ENCODE measurements at places on chromosomes 1 and 21.

DNA sequence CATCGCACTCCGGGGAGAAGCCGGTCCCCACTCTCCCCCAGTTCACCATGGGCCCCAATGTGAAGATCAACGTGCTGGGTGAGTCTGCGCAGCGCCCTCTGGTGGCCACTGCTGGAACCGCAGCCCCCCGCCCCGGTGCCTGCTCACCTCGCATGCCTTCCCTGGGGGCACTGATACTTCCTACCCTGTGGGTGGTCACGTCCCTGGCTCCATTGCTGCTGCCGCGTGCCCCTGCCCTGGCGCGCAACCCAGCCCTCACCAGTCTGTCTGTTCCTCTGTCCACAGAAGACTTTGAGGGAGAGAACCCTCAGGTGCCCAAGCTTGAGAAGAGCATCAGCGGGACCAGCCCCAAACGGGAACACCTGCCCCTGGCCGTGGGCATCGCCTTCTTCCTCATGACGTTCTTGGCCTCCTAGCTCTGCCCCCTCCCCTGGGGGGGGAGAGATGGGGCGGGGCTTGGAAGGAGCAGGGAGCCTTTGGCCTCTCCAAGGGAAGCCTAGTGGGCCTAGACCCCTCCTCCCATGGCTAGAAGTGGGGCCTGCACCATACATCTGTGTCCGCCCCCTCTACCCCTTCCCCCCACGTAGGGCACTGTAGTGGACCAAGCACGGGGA lies 7.6 kb downstream of the EFNA3 start:
- peak; percentile 88 for DNase-seq

DNA sequence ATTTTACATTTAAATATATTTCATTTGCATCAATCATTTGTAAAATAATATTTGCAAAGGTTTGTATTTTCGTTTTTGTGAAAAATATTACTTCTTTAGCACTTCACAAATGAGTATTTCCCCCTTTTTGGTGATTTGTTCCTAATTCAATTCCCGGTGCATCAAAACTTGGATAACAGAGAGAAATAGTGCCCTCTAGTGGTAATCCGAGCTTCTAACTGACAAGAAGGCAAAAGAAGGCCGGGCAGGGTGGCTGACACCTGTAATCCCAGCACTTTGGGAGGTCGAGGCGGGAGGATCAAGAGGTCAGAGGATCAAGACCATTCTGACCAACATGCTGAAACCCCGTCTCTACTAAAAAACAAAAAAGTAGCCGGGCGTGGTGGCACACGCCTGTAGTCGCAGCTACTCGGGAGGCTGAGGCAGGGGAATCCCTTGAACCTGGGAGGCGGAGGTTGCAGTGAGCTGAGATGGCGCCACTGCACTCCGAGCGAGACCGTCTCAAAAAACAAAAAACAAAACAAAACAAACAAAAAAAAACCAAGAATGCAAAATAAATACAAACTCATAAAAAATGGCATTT lies 137.7 kb downstream of the COL11A1 start:
- no peak for DNase-seq

GRCh38 chr1:11855430-11855829 lies 3.3 kb downstream of the NPPB start:
- DNase-seq, result no peak

- DNase-seq, result peak; percentile 68
Observed at GRCh38 chr1:110155878-110156522, 5.7 kb downstream of the SLC6A17 start.

DNA sequence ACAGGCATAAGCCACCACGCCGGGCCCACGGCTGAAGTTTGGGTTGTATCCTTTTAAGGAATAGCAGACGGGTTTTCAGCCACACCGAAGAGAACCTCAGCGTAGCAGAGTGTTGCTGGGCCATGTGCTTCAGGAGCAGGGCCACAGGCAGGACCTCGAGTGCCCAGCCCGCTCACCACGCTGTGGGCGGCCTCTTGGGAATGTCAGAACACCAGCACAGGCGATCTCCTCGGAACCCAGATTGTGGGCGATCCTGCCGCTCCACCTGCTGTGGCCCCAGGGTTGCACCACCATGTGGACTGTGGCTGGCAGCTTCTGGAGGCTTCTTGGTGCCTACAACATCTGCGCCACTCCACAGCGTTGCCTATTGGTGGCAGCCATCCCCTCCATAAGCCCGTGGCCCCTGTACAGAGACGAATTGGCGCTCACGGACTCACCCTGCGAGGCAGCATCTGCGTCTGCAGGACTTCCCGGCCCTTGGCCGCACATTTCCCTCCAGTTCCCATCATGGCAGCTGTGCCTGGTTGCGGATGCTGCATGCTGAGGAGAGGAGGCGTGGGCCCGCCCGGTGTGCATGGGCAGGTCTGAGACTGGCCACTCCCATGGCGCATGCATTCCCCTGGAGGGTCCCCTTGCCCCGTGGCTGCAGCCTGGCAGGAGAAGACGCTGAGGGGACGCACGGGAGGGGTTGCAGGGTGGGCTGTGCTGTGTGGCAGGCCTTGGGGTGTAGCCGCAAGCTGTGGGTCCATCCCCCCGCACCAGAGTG lies 69.3 kb downstream of the SKI start:
- no peak for DNase-seq

DNA sequence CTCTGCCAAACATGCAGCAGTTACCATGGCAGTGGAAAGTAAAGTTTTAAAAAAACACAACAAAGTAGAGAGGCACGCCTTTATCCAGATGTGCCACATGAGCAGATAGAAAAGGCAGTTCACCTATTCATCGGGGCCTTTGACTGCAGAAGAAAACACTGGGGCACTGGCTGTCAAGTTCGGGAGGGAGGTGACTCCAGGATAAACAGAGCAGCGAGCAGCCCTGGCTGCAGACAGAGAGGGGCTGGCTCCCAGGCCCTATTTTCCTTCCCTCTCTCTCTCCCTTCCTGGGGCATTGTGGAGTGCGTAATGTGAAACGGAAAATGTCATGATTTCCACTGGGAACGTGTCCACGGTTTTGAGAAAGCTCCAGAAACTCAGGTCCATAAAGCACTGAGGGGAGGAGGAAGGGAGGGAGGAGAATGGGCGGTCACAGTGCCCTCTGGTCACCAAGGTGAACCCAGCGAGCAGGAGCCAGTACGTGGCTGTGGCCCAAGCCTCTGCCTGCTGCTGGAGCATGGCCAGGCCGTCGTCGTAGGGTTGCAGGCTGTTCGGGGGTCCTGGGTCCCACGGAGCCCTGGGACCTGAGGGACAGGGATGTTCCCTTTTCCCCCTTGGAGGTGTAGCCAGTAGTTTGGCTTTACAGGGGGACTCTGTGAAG lies 114.7 kb upstream of the IRF2BP2 start:
- peak; percentile 47 for DNase-seq

- no peak for DNase-seq
Observed at GRCh38 chr1:212030936-212031528, 4.3 kb downstream of the INTS7 start.

DNA sequence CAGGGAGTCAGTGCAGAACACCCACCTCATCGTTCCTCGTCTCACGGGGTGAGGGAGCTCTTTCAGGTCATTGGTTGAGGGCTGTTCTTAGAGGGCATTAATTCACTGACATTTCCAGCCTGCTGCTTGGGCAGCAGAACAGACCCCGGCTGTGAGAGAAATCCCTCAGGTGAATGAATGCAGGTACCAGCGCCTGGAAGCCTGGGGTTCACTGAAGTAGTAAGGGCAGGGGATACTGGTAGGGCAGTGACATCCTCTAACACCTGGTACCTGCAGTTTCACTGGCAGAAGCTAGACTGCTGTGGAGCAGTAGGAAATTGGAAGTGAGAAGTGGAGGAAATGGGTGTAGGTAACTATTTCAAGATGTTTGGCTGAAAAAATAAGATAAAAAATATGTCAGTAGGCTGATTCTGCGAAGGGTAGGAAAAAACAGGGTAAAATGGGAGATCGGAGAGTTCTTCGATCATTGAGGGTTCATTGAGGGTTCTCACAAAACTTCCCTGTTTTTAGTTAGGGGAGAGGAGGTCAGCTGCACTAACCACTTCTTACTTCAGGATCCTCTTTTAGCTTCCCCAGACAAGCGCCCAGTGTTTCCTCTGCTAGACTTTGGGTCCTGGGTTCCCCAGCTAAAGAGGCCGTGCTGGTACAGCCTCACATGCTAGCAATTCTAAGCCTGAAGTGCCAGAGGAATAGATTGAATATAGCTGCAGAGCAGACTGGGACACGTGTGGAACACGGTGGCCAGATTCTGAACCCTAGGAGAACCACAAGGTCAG lies 55.2 kb downstream of the RNF220 start:
- no peak for DNase-seq

DNA sequence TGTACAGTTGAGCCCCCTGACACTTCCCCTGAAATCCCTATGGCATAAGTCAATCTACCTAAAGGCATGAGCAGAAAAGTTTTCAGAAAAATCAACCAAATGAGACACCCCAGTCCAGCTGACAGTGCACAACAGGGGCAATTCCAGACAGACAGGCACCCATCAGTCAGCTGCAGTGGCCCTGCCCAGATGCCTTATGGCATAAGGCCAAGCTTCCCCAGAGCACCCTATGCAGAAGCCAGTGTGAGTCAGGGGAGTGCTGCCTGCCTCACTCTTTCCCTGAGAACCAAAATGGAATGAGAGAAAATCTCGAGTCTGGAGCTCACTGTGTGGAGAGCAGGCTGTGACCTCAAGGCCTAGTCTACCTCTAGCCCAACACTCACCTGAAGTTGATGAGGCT lies 38.1 kb downstream of the MRAP start:
- no peak for DNase-seq

DNA sequence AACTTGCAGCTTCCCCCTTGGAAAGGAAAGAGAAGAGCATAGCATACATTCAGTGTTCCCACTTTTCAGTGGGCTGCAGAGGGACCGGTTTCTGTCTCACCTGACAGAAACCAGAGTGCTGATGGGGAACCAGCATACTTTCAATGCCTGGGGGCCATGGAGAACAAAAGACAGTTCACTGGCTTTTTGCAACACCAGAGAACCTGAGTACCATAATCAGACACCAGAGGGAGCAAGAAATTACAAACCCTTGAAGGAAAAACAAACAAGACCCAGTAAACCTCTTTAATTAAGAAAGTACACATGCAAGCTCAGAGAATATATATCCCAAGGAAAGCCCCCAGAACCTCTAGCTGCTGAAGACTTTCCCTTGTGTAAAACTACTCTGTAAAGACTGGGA lies 51.1 kb downstream of the CSMD2 start:
- no peak for DNase-seq

GRCh38 chr1:41780916-41781315 lies 137.8 kb downstream of the HIVEP3 start:
- no peak for DNase-seq

DNA sequence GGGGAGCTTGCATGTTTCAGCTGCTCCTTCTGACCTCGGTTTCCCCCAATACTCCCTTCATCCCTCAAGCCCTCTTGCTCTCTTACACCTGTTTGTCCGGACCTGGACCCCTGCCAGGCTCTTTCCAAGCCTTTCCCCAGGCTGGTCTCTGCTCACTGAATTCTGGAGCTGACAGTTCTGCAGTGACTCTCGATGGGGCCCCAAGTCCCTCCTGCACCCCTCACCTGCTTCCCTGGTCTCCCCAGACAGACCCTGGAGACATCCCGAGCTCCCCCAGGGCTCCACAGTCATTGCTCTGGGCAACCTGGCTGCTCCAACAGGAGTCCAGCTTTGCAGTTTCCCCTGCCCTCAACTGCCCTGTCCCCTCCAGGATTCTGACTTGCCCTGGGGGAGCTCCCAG lies 198.6 kb downstream of the GRIK3 start:
- no peak for DNase-seq

DNA sequence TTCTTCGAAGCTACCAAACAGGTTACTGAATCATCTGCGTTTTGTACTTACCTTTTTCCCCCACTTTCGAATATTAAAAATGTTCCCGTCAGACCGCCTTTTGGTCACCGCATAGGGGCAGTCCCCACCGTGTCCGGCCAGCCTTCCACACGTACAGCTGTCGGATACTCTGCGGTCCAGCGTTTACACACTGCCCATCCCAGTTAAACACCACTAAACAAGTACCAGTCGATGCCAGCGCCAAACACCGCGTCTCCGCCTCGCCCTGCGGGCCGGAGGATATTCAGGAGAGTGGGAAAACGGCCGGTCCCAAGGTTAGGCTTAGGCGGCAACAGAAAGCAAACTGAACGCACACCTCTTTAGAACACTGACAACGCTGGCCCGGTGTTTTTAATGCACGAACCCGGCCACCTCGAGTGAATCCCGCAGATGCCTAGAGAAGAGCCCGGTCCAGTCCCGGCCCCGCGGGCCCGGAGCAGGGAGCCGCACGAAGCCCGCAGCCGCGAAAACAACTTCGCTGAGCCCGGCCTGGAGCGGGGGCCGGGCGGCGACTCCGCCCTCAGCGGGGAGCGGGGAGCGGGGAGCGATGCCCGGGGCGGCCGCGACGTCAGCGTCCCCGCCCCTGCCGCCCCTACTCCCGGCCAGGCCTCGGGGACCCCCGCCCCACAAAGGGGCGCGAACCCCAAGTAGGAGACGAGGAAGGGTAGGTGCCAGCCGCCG lies 730 bp upstream of the PHF13 start:
- DNase-seq, result no peak

GRCh38 chr21:34337741-34338140 lies 26.1 kb upstream of the KCNE2 start:
- no peak for DNase-seq

- no peak for DNase-seq
Observed at GRCh38 chr1:175494011-175494554, 249.3 kb downstream of the TNR start.

DNA sequence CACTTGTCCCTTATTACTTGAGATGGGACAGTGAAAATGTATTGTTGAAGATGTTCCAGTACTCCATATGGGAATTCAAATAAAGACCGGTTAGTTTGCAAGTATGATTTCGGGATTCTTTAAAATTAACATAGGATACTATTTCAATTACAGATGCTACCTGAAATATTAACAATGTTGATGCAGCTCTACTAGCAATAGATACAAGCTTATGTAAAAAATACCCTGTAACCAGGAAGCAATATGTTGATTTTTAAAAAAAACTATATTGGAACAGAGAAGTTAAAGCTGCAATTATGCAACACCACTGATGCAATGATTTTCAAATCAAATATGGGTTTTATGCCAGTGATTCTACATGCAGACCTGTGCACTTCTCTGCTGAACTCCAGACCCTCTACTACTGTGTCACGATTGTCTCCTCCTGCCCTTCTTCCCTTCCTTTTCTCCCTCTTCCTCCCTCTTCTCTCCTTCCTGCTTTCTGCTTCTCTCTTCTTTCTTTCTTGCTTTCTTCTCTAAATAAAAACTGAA lies 179.2 kb downstream of the ATP6V1G3 start:
- no peak for DNase-seq

- DNase-seq, result no peak
Observed at GRCh38 chr1:62090016-62090415, 104.6 kb upstream of the L1TD1 start.

DNA sequence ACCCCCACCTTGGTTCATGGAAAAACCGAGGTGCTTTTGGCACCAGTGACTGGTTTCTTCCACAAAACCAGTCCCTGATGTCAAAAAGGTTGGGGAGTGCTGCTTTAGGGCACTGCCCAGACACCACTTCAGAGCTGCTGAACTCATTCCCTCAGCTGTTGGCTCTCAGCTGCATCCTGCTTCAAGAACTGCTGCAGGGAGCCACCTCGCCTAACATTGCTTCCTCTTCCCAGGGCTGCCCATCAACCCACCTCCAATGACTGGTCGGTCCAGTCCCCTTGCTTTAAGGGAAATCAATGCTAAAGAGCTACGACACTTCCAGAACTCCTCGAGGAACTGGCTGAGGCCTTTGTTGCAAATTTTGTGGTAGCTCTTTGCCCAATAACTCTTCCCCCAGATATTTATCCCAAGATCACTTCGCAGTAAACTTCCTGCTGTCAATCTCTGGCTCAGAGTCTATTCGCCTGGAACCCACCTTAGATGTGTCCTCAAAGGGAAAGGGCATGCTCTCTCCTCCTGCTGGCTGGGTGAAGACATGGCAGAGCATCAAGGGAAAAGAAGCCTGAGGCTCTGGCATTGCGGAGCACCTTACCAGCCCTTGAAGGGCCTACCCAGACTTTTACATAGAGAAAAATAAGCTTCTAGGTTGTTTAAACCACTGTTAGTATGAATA lies 29.0 kb downstream of the C1orf52 start:
- no peak for DNase-seq
